Esophagus (tissue), 2 donors: ENCODE measurements at places on chromosomes 2 and 18. TPM values are rescaled to one million over a fixed set of nuclear protein-coding genes. Genes with fewer than 3 reads are reported as not detected.

VIL1 gene
- polyA plus RNA-seq, result 0.02 TPM

CFC1 gene
- polyA plus RNA-seq, result not detected

KYNU gene
- 2.7 TPM for polyA plus RNA-seq

KCTD1 gene
- 47.4 TPM for polyA plus RNA-seq

RSAD2 gene
- 0.98 TPM for polyA plus RNA-seq

HOXD4 gene
- polyA plus RNA-seq, result 0.61 TPM

LRRTM1 gene
- not detected for polyA plus RNA-seq

TUBA4B gene
- polyA plus RNA-seq, result 0.02 TPM

SFTPB gene
- polyA plus RNA-seq, result 0.77 TPM

NOSTRIN gene
- 6.3 TPM for polyA plus RNA-seq

DCDC2C gene
- not detected for polyA plus RNA-seq

STK17B gene
- polyA plus RNA-seq, result 2.2 TPM

COPS8 gene
- 15.0 TPM for polyA plus RNA-seq

BCL11A gene
- polyA plus RNA-seq, result 25.5 TPM

ABCG5 gene
- polyA plus RNA-seq, result 0.01 TPM

FAP gene
- polyA plus RNA-seq, result 0.95 TPM

MPV17 gene
- 71.2 TPM for polyA plus RNA-seq

IL37 gene
- polyA plus RNA-seq, result 0.06 TPM

MALL gene
- polyA plus RNA-seq, result 235 TPM

RASGRP3 gene
- polyA plus RNA-seq, result 0.71 TPM
